ENCODE measurements at places on chromosomes 3 and 15.

DNA sequence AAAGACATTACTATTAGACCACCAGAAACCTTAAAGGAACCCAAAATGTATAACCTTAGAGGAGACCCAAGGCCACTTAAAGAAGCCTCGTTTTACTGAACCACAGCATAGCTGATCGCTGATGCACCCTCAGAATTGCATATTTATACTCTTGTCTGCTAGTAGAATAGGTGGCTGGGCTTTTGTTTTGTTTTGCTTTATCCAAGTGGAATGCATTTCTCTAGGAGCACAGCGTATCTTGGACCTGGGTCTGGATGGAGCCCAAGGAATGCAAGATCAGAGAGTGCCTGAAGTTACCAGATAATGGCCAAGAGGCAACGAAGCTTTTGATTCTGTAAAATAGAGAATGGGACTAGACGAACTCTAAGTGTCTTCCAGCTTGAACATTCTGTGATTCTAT lies 129.2 kb upstream of the COL8A1 start:
- no peak for DNase-seq

DNA sequence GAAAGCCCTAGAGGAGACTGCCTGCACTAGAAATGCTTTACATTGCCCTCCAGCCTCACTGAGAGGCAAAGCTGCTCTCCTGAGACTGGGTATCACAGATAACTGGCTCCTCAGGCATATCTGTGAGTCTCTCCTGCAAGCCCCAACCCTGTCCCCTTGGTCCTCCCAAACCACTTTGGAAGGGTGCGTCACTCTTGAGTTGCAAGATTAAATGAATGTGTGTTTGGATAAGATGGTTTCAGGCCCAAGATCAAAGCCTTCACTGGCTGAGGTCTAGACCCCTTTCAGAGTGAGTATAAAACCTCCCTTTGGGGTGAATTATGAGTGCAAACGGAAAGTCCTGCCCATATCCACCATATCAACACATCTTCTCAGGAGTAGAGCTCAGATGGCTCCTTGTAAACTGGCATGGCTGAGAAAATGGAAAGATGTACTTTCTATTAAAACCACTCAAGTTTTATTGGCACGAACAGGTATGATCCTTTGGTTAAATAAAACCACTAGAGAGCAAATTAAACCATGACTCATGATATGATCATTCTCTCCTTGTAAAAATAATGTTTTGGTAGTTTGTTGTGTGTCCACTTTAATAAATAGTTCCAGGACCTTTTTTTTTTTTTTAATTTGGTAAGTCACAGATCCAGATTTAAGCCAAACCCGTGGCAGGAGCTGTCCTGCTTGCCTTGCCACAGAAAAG lies 164.0 kb downstream of the CHST2 start:
- DNase-seq = no peak

GRCh38 chr15:37137221-37137620 lies 36.9 kb upstream of the MEIS2 start:
- no peak for DNase-seq

DNA sequence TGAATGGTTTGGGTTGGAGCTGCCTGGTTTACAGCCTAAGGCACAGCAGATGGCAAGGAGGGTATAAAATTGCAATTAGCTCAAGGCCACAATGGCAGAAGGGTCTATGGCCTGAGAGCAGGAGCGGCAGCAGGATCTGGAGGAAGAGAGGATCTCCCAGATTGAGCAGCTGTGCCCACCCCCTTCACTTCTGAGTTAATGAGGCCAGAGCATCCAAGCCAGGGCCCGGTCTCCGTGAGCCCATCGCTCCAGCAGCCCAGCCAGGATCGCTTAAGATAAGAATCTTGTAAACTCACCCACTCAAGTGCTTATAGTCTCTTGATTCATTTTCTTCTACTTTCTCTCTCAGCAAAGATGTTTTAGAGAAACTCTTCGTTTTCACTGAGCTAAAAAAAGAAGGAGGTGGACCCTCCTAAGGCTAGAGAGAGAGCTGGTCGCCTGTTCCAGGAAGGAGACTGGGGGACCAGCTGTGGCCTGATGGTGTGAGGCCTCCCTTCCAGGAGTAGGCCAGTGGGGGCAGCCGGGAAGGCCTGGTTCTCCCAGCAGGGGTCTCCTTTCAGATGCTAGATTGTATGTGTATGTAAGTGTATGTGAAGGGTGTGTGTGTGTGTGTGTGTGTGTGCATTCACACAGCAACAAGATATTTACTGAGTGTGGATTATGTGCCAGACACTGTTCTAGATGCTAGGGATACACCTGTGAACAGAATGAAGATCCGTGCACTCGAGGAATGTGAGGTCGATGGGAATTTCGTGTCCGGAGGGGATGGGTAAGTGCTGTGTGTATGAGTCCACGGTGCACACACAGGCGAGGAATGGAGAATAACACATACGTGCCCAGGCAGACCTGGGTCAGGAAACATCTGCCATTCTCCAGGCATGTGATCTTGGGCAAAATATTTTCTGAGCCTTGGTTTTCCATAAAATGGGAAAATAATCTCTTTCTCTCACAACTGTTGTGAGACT lies 18.6 kb downstream of the MAGEF1 start:
- no peak for DNase-seq

GRCh38 chr15:77637851-77638692 lies 5.4 kb upstream of the LINGO1 start:
- no peak for DNase-seq

- DNase-seq = no peak
Measured at GRCh38 chr3:125032100-125032643, 23.6 kb downstream of the HEG1 start.

- DNase-seq = no peak
Measured at GRCh38 chr3:31927811-31928210, 53.3 kb downstream of the OSBPL10 start.

DNA sequence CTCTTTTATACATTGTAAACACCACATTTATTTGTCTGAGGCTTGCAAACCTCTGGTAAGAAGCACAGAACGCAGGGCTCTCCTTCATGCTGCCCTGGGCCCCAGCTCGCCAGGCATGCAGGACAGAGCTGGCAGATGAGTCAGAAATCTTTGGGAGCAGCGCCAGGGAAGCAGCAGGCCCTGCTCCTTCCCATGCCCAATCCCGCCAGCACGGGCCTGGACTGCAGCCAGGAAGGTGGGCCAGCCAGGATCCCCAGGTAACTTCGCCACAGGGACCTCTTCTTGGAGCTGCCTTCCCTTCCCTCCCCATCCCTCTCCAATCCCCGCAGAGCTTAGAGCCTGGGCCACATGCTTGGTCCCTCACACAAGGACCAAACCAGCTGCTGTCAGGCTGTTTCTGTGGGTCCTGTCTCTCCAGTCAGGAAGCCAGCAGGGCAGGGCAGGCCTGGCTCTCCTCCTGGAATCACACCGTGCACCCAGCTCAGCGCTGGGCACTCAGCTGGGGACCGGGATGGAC lies 8.8 kb downstream of the STOML1 start:
- DNase-seq = no peak

GRCh38 chr15:87099916-87100315 lies 1020.2 kb downstream of the AGBL1 start:
- no peak for DNase-seq

GRCh38 chr3:64764386-64764929 lies 76.7 kb upstream of the ADAMTS9 start:
- no peak for DNase-seq

- DNase-seq = no peak
Measured at GRCh38 chr3:76715426-76715825, 324.5 kb upstream of the ROBO2 start.

- no peak for DNase-seq
Measured at GRCh38 chr3:194194051-194194756, 58.3 kb downstream of the HES1 start.

- DNase-seq = no peak
Measured at GRCh38 chr3:139226731-139227130, 117.1 kb upstream of the MRPS22 start.

- DNase-seq = no peak
Measured at GRCh38 chr3:136802481-136802996, 16.4 kb upstream of the SLC35G2 start.

- no peak for DNase-seq
Measured at GRCh38 chr3:114221881-114222264, 15.5 kb downstream of the ZNF80 start.

GRCh38 chr3:157785102-157785826 lies 282.0 kb upstream of the VEPH1 start:
- no peak for DNase-seq

GRCh38 chr15:95591270-95591669 lies 739.2 kb upstream of the NR2F2 start:
- no peak for DNase-seq

GRCh38 chr3:51581524-51581923 lies 43.0 kb downstream of the RAD54L2 start:
- no peak for DNase-seq

DNA sequence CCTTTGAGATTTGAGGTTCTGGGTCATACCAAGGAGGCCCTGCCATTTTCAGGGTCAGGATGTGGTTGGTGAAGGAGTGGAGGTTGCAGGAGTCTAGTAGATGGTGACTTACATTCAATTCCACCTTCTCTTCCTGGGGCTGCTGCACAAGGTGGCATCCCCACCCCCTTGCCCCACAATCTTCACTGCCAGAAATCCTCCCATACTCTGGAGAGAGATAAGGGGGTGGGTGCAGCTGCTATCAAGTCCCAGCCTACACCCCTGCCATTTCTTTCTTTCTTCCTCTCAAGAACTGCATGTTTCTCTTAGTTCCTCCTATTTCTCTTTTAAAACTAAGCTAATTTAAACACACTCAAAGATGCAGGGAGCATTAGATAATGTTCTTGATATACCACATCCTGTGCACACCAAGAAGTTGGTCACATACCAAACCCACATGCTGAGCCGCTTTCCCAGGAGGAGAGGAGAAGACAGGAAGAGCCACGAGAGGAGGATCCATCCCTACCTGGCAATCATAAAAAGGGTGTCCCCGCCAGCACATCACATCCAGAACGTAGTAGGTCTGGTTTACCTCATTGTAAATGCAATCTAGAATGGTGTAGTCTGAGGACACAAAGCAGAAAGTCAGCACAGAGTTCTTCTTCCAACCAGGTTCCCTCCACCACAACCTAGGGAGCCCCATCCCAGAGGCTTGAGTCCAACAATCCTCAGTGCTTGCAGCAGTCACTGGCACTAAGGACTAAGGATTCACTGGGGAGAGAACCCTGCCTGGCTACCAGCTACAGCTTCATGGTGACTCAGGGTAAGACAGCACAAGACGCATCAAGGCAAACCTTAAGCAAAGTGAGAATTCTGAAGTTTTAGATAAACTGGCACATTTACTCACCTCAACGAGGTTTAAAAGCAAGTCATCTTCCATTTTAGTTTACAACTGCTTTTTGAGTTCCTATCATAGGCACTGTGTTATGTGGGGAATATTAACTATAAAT lies 18.5 kb downstream of the SNUPN start:
- no peak for DNase-seq

DNA sequence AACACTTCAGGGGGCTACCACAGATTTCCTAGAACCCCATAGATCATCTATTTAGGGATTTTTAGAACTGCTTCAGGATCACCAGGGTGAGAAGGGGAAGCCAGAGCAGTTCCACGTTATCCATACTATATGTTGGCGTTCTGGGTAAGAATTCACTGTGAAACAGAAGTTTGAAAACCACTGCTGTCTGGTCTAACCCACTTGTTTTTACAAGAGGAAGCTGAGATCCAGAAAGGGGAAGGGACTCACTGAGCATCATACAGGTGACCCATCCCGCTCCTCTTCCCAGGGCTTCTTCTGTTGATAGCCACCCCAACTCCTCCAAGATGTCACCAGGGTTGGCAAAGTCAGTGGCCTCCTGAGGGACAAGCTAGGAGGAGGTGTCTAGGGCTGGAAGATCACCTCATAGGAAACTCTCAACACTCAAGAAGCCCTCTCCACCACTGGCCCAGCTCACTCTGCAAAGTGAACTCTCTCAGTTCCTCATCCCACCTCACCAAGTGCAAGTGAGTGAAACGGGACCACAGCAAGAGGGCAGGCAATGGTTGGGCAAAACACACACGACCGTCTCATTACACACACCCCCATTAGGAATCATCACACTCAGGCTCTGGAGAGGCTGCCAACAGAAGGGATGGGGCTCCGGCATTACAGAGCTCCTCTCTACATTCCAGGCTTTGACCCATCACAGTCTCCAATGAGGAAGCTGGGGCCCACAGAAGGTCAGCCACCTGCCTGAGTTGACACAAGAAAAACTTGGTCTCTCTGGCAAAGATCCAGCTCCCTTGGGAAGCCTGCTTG lies 1.8 kb downstream of the DAPK2 start:
- DNase-seq = no peak

- no peak for DNase-seq
Measured at GRCh38 chr3:194985031-194985578, 285.9 kb downstream of the XXYLT1 start.

GRCh38 chr15:72077950-72078349 lies 40.0 kb downstream of the MYO9A start:
- no peak for DNase-seq

DNA sequence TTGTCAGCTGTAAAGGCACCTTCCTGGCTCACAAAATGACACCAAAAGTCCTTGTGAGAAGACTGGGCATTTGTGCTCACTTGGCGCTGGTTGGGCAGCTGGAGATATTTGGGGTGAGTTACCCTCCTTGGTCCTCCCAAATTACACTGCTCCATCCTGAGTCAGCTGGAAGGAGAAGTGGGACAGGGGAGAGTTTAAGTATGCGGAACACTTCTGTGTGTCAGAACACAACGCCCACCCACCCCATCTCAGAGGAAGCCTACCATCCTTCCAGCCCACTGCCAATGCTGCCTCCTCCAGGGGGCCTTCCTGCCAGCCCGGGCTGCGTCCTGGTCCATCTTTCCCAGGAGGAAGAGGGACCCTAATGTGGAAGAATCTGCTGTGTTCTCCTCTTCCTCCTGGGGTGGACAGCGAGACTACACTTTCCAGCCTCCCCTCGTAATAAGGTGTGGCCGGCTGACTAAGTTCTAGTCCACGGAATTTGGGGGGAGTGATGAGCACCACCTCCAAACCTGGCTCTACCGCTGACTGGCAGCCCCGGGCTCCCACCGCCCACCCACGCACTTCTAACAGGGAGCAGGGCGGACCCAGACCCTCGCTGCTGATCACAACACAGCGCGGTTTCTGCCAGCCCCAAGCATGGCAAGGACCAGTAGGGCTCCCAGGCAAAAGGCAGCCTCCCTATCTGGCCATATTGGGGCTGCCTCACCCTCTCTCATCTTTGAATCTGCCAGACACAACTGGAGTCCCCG lies 265.0 kb downstream of the XXYLT1 start:
- no peak for DNase-seq

DNA sequence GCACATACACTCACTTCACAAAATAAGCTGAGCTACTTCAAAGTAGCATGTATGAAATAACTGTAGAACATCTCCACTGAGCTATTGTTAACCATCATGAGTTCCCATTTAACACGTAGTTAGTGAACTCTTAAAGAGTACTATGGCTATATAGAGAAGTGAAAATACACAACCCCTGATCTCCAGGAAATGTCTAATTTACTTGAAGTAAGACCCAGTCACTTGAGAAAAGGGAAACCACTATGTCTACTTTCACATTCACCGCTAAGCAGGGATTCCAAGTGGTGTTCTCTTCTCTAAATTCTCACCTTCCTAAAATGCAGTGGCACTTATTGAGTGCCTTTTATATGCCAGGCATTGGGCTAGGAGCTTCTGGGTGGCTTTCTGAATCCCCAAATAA lies 35.0 kb upstream of the COLQ start:
- DNase-seq = no peak

Data from stimulated activated CD4-positive, alpha-beta T cell treated with anti-CD3 and anti-CD28 coated beads, TNF-alpha, amount 100 ng/mL, for 24 hours (primary cell).